ENCODE measurements at places on chromosomes 6 and 20.
A peak's percentile ranks its signal among the peaks of the same experiment; 100 is the strongest.

- no peak for DNase-seq
Measured at GRCh38 chr6:37555040-37555781, 55.5 kb upstream of the CCDC167 start.

DNA sequence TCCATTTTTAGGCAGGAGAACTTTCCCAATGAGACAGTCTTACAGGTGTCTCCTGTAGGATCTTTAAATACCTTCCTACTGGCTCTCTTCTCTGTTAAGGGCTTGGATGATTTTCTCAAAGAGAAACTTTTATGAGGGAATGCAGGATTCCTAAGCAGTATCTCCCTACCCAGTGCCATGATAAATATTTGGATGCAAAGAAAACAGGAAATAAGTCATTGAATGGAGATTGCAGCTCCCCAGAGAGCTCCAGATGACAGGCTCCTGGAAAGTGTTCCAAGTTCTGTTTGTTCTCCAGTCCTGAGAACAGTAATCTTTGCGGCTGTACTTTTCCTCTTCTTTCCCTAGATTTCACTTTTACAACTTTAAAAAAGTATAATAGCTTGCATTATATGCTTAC lies 2.4 kb upstream of the SCGN start:
- no peak for DNase-seq

DNA sequence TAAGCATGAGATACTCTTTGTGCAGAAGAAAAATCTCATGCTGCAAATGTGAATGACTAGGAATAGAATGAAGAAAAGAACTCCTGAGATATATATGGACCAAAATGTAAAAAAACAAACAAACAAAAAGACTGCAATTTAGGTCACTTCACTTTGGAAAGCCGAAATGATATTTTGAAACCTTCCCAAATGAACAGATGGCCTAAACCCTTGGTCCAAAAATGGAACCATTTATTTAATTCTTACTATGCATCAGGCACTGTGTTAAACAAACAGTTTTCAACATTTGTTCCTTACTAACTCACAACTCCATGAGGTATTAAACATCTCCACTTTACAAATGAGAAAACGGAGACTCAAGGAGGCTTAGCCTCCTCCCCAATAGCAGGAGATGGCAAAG lies 107.5 kb downstream of the VIP start:
- DNase-seq = no peak

DNA sequence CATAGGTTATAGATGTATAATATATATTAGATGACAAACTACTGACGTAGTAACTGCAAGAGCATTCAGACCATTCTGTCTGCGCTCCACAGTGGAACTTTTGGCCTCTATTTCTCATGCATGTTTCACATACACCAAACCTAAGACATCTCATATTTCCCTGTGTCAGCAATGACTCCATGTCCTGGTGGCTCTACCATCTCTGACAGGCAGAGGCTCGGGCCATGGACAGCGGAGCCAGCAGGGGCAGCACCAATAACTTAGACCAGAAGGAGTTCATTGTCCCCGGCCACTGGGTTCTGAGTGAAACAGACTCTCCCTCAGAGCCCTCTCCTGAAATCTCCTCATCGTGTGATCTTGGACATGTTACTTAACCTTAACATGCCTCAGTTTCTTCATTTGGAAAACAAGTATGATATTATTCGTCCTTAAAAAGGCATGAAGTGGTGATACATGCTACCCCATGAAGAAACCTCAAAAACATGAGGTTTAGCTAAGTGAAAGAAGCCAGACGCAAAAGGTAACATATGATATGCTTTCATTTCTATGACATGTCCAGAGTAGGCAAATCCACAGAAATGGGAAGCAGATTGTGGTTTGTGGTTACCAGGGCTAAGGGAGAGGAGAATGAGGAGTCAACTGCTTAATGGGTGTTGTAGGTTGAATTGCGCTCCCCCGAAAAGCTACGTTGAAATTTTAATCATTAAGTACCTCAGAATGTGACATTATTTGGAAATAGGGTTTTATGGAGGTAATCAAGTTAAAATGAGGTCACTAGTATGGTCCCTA lies 564.0 kb upstream of the JARID2 start:
- no peak for DNase-seq

DNA sequence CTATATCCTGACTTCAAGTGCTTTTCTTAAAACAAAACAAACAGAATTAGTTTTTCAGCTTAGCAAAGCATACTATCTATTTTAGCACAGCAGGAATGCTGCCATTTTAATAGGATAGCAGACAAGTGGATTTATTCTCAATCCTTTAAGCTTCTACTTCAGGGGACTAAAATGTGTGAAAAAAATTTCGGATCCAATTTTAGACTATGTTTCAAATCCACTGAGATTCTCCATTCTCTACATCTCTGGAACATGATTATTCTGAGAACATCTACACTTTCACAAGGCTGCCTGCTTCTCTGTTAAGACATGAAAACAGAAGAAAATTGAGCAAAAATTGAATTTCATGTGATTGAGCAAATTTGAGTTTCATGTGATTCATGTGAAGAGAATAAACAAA lies 1321.3 kb downstream of the HACE1 start:
- DNase-seq = no peak

DNA sequence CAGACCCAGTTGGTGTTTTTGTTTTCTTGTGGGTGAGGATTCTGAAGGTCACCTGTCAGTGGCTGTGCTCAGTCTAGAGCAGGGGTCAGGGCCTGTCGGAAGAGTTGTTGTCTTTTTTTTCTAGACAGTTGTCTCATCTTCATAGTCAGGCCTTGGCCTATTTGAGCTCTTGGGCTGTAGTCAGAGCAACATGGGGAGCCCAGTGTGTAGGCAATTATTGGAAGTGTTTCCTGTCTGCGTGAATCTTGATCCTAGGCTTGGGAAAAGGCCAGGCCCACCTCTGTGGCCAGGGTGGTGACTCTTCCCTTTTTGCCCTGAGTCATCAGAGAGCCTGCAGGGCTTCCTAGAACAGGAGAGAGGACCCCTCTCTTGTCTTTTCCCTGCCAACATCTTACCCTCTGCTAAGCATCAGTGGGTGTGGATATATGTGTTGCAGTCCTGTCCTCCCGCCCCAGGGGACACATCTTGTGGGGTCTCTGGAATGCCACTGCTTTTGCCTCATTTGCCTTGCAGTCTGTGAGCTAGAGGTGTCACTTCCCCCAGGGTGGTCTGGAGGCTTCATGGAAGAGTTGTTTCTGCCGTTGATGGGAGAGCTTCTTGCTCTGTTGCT lies 11.4 kb downstream of the TJAP1 start:
- no peak for DNase-seq

- DNase-seq = no peak
Measured at GRCh38 chr20:44649976-44650375, 1.5 kb downstream of the ADA start.

DNA sequence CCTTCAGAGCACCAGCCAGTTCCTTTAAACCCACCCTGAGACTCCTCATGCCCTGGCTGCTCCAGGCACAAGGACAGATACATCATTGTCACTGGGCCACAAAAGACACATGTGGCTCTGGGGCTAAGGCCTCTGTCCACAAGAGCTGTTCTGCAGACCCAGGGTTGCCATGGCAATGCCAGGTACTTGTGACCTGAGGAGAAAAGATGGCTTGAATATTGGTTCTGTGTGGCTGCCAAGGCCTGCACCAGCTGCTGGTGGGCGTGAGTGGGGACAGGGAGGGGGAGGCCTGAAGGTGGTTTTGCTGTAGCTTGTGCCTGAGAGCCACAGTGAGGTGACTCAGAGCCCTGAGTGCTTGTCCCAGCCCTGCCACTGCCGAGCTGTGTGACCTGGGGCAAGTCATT lies 31.8 kb downstream of the SAYSD1 start:
- no peak for DNase-seq

GRCh38 chr20:15760001-15760621 lies 813.1 kb downstream of the KIF16B start:
- DNase-seq = no peak

GRCh38 chr6:135675862-135676261 lies 175.6 kb upstream of the PDE7B start:
- peak; percentile 9 for DNase-seq

- DNase-seq = no peak
Measured at GRCh38 chr6:12361042-12361765, 71.0 kb downstream of the EDN1 start.

DNA sequence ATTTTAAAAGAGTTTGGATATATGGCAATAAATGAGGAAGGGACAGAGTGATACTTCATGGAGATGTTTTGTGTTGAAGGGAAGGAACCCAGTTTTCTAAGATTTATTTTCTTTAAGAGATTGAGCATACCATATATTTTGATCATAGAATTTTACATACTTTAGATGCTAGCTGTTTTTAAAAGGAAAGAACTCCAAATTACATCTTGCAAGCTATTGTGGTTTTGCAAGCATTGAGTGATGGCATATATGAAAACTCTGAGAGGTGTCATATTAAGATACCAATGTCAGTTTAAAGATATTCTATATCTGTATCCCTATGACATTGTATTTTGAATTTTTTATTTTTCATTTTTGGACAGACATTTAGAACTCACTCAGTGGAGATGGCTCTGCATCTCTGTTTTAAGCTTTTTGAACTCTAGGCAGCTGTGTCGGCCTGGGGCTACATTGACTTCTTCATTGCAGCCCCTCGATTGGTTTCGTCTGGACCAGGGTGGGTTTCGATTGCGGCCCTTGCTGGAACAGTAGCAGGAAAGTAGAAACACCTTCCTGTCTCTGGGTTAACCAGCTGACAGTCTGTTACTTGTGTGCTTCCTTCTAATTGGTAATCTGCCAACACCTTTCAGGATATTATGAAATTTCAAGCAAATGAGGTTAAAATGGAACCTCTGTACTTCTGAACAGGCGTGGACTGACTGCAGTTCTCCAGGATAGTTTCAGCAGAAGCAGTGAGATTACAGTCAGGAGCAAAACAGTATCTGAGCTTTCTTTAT lies 14.0 kb downstream of the IGF2R start:
- DNase-seq = no peak

DNA sequence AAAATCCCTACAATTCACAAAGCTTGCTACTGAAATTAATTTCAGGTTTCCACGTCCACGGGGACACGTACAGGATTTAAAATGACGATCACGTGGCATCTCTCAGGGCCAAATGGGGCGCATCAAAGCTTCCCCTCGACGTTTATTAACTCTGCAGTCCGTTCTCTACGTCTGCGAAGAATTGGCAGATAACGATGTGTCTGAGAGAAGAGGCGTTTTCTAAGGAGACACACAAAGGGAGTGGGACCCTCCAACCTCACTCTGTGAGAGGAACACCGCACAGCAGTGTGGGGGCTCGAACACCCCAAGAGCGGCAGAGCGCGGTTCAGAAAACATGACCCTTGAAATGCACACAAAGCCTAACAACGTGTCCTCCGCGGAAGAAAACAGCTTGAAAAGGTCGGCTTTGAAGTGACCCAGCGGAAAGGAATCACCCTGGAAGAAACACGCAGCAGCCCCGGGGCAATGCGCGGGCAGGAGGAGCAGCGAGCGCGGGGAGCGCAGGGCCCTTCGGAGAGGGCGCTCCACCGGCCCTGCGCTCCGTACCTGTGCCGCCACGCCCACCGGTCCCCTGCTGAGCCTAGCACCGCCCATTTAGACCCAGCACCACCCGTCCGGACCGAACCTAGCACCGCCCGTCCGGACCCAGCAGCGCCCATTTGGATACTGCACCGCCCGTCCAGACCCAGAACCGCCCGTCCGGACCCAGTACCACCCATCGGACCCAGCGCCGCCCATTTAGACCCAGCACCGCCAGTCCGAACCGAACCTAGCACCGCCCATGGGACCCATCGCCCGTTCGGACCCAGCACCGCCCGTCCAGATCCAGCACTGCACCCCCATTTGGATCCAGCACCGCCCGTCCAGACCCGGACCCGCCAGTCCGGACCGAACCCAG lies 1.1 kb upstream of the AFDN start:
- no peak for DNase-seq

- no peak for DNase-seq
Measured at GRCh38 chr20:11880680-11881079, 37.0 kb upstream of the BTBD3 start.

DNA sequence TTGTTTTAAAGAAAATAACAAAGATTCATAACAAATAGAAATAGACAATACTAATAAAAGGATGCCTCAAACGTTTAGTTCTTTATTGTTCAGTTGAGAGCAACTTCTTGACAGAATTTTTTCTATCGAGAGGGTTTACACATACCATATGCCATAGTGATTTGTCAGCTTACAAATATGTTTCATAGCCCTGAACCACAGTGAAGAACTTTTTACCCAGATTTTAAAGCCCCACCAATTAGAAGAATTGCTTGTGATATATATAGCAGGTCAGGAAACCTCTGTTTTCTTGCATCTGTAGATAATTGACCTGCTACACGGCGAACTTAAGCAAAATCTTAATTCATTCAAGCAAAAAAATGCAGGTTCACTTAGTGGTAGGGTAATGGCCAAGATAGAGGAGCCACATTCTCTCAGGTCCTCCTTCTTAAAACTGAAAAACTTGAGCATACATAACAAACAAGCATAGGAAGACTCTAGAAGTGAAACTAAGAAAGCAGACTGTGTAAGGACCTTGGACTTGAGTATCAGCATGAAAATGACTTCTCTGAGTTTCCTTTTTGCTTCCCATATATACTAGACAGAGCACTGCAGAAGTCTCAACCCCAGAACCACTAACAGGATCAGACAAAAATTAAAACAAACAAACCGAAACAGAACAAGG lies 39.5 kb downstream of the CRISP1 start:
- no peak for DNase-seq

- DNase-seq = no peak
Measured at GRCh38 chr20:31595654-31596411, 9.3 kb upstream of the ID1 start.

DNA sequence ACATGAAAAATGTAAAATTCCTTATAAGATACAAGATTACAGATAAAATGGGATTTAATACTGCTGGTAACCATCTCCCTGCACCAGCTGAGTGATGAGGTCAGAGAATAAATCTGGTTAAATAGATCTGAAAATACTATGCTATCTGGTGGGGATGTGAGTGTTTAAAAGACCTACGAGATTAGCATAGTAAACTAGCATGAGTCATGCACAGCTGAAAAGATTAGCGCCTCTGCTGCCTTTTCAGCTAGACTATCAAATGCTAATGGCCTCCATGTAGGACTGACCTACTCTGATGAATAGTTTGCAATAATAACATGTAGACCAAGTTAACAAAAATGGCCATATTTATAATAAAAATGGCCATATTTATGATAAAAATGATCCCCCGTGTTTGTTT lies 553.3 kb downstream of the C6orf118 start:
- no peak for DNase-seq

- DNase-seq = no peak
Measured at GRCh38 chr20:44326391-44327159, 10.3 kb upstream of the R3HDML start.

DNA sequence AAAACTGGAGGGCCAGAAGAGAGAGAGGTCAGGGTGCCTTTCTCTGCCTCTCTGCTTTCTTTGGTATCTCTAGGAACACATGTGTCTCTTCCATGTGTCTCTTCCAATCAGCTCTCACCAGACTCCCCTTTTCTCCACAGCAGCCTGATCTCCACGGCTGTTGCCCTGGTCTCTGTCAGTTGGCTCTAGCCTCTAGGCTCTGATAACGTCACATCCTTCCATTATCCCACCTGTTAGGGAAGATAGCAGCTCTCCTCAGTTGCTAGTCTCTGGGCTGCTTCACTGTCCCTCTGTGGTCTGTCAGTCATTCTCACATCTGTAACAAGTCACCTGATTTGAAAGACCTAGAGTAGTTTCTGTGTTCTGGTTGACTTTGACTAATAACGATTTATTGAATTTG lies 80.2 kb downstream of the PLCB4 start:
- no peak for DNase-seq
